ENCODE measurements at places on chromosomes 16 and 17.

- DNase-seq = peak; percentile 66
Measured at GRCh38 chr16:90022209-90023077, 3.2 kb upstream of the DBNDD1 start.

- no peak for DNase-seq
Measured at GRCh38 chr17:45227101-45227925, 5.6 kb downstream of the FMNL1 start.

- DNase-seq = no peak
Measured at GRCh38 chr16:89033796-89034572, 57.0 kb upstream of the CBFA2T3 start.

GRCh38 chr16:5706211-5706610, 608.6 kb upstream of the EEF2KMT start:
- no peak for DNase-seq

Measured in T follicular helper cell (primary cell).